GM23248 (cell line): ENCODE measurements at places on chromosomes 5 and 9. TPM values are rescaled to one million over a fixed set of nuclear protein-coding genes. Genes with fewer than 3 reads are reported as not detected.
A peak's percentile ranks its signal among the peaks of the same experiment; 100 is the strongest.

OTP gene
- not detected in 2 replicates for total RNA-seq

GRCh38 chr9:20854444-20854843 is 170.4 kb downstream of the FOCAD start:
- peak; percentile 4 for DNase-seq

- no peak for DNase-seq
Measured at GRCh38 chr5:122400938-122401337, 88.9 kb downstream of the SNCAIP start.

PROB1 gene
- 1.6 and 2.3 TPM in 2 replicates for total RNA-seq

SLC25A2 gene
- total RNA-seq, result not detected in 2 replicates

DNA sequence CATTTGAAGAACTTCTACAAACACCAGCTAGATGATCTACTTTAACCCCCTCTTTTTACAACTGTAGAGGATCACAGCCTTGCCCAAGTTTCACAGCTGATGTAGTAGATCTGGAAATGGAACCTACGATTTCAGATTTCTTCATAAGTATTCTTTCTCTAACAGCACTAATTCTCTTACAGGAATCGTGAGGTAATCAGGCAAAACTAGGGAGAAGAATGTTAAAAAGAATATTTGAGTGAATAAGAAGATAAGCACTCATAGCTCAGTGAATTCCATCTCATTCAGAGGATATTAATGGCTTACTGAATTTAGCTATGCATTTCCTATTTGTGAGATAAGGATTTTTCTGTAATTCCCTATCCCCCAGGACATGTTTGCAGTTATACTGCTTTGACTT is 42.1 kb downstream of the NADK2 start:
- DNase-seq, result peak; percentile 17

GMCL2 gene
- not detected in 2 replicates for total RNA-seq

DNA sequence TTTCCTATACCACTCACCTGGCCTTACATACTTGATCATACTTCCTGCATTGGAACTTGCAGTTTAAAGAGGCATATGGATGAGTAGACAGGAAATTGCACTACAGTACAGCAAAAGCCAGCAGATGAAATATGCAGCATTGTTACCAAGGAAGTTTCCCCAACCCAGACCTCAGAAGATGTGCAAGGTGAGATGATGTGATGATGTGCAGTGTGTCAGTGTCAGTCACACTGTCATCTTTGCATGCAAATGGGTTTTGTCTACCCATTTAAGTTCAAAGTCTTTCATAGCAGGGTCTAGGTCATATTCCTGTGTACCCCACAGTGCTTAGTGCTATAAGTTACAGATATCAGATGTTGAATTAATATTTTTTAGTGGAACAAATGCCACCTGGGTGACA is 89.3 kb upstream of the CER1 start:
- DNase-seq, result no peak

FST gene
- total RNA-seq, result 61.2 and 87.0 TPM in 2 replicates

DNA sequence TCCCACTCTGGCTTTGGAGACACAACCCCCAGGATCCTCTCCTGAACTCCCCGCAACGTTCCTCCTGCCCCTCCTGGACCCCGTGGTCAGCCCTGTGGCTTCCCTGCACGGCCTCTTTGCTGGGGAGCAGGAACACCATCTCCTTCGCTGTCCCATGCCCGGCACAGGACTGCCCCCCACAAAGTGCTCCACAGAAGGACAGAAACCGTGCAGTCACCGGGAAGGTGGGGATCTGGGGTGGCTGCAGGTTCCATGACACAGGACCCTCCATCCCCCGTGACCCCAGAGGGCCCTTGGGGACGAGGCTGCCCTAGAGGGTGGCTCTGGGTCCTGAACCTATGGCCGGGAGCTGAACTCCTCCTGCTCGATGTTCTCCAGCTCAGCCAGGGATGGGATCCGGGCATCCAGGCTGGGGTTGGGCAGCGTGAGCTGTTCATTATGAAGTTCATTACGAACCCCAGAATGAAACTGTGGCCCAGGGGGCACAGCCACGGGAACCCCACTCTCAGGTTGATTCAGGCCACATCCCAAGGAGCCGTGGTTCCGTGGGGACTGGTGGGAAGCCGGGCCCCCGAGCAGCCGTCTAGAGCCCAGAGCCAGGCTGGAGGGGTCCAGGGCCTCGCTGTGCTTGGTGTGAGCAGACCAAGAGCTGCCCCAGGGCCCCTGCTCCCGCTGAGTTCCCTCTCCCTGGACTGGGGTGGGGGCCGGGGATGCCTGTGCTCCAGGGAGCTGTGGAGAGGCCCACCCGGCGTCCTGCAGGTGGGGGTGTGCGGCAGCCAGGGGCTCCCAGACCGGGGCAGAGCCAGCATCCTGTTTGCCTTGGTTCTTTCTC is 684 bp upstream of the SLC6A19 start:
- DNase-seq, result no peak

CDKN2B-AS1 gene
- total RNA-seq, result 1.3 and 4.1 TPM in 2 replicates

- DNase-seq, result no peak
Measured at GRCh38 chr5:175885813-175886212, 14.4 kb downstream of the CPLX2 start.

- DNase-seq, result no peak
Measured at GRCh38 chr9:102273952-102274351, 535.5 kb upstream of the GRIN3A start.

DNA sequence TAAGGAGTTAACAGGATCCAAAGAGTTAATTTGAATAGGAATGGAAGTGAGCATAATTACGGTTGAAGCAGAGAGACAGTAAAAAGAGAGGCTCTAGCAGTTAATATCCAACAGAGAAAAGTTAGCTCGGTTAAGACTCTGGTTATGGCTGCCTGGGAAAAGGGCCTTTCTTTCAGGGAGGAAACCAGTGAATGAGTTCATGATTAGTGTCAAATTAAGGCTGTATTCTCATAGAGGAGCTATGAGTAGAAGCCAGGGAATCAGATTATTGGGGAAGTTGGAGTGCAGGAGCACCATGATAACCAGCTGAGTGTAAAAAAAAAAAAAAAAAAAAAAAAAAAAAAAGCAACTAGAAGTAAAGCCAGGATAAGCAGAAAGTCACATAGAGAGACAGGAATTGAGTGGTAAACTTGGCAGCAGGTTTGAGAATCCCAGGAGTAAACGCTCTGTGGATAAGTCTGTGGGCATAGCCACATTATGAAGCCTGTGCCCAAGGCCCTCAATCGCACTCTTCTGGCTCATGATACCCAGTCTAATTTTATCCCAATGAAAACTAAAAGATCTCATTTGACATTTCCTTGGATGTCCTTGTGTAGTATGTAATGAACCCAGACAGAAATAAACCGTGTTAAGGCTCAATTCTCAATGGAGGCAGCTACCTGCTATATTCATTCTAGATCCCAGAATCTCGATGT is 372.6 kb upstream of the MPDZ start:
- no peak for DNase-seq

GRCh38 chr9:29209748-29210291 is 1636.5 kb upstream of the C9orf72 start:
- DNase-seq, result no peak

- DNase-seq, result peak; percentile 18
Measured at GRCh38 chr5:154860765-154861164, 2.3 kb downstream of the CNOT8 start.

DNA sequence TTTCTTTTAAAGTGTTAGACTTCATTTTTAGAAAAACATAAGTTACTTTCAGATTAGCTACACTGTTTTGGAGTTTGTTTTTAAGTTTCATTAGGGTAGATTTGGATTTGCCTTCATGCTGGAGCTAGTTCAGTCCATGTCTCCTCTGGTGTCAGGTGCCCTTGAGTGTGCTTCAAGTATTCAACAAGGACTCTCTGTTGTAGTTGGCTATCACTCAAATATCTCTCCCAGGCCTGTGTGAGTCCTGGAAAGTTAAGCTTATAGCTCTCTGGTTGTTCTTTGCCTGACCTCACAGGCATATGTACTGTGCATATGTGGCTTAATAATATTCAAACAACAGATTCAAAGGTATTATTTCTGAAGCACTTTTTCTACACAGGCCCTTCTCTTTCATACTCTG is 45.4 kb downstream of the PTBP3 start:
- DNase-seq, result no peak

CRB2 gene
- total RNA-seq, result not detected in 2 replicates

DNA sequence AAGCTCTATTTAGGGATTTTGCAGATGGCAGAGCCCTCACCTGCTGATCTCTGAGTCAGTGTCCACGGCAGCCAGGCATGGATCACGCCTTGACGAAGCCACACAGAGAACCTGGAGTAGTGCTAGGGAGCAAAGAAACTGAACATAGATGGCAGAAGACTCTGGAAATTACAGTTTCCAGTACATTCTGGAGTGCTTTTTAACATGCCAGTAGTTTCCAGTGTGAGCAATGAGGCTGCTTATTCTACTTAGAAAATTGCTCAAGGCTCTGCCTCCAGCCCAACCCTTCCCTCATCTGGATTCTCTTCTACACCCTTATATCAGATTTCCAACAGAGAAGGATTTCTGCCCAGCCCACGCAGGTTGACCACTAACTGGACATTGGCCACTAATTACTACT is 203.3 kb downstream of the ADAMTS12 start:
- peak; percentile 55 for DNase-seq

GRCh38 chr5:142888469-142889085 is 118.4 kb downstream of the ARHGAP26 start:
- DNase-seq, result peak; percentile 75

GRCh38 chr5:33309068-33309467 is 131.7 kb upstream of the TARS1 start:
- DNase-seq, result no peak

DNA sequence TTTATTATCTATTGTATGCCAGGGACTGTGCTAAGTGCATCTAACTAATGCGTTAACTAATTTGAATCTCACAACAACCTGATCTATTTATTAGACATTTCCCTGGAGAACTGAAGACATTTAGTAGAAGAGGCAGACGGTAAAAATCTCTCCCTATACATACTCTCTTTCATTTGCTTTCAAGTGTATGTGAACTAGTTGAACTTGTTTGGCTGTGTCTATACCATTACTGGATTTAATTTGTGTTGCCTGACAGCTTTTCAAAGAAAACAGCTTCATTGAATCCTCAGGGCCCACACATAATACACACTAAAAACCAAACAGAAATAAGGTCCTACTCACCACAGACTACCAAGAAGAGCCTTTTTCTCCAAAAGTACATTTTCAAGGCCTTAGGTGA is 133.6 kb upstream of the NR3C1 start:
- DNase-seq, result no peak

GRCh38 chr9:5500441-5501235 is 9.7 kb upstream of the PDCD1LG2 start:
- DNase-seq, result no peak

DNA sequence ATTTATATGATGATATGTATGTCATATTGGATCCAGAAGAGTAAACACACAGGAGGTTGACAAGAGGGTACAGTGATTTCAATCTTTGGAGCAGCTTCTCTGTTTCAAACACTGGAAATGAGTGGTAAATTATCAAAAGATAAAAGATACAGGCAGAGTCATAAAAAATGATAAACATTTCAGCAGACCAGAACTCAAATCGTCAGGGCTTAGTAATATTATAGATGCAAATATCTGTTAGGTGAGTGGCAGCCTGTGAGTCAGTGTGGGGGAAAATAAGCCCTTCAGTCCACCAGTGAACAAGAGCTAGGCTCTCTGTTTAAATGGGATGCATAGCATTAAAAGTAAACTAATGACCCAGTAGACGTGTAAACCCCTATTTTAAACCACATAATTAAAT is 1378.1 kb downstream of the EFNA5 start:
- peak; percentile 23 for DNase-seq

FOXD4L4 gene
- total RNA-seq, result not detected in 2 replicates

DNA sequence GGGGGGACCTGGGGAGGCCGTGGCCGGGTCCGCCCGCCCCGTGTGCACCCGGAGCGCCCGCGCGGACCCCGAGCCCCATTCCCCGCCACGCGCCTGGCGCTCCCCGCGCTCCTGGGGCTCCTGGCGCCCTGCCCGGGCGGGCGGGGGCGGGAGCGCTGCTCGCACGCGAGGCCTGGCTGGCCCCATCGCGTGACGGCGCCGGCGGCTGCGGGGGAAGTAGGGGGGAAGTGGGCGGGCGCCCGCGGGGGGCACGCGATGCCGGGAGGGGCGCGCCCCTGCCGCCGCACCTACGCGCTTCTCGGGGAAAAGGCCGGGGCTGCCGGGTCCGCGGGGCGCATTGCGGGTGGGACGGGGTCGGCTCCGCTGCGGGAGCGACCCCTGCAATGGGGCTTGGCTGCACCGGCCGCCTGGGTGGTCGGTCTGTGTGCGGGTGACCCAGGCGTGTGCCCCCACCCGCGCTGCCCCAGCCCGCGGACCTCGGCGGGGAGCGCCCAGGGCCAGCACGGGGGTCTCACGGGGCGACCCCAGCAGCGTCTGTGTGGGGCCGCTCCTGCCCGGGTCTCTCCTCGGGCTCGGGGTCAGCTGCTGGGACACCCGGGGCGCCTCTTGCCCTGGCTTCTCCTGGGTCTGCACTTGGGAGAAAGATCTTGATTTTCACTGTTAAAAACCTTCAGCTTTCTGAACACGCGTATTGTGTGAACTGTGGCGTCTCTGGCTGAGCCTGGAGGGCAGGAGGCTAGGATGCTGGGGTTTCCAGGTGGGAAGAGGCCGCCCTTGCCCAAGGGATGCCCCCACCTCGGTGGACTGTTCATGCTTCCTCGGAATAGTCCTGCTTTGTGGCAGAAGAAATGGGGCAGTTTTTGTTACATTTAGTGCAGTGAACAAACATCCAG is 52.4 kb downstream of the AHRR start:
- peak; percentile 93 for DNase-seq

DNA sequence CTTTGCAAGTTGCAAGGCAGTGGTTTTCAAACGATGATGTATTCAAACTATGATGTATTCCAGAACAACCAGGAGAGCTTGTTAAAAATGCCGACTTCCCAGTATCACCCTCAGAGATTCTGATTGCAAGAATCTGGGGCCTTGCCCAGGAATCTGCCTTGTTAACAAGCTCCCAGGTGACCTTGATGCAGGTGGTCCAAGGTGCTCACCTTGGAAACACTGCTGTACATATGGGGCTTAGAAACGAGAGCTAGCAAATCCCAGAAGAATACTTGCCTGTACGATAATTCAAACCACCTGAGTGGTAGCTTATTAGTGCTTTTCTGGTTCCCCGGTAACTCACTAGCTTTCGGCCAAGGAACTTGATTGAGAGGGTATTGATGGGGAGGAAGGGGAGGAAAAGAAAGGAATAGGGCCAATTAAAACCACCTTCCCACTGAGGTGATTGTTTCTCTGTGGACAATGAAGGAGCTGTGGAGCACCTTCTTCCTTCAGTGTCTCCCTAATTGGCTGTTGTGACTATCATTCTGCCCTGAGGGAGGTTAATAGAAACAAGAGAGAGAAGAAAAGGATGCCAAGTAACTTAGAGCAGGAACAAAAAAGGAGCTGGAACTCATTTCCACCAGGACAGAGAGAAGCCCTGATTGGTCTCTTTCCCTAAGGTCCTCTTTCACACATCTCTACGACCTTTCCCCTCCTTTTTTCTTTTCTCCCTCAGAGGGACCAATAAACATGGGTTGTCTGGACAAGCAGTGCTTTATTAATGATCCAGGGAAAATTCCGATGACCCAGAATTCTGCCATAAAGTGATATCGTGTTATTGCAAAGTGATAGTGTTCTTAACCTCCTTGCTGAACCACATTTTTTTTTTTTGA is 218.8 kb downstream of the TMEM167A start:
- DNase-seq, result no peak

PPP3R2 gene
- total RNA-seq, result not detected in 2 replicates

AQP3 gene
- not detected in 2 replicates for total RNA-seq
